ENCODE measurements at places on chromosomes 2 and 18.

- DNase-seq: no peak
These were observed 36.8 kb upstream of the LCLAT1 start for GRCh38 chr2:30410217-30410616.

DNA sequence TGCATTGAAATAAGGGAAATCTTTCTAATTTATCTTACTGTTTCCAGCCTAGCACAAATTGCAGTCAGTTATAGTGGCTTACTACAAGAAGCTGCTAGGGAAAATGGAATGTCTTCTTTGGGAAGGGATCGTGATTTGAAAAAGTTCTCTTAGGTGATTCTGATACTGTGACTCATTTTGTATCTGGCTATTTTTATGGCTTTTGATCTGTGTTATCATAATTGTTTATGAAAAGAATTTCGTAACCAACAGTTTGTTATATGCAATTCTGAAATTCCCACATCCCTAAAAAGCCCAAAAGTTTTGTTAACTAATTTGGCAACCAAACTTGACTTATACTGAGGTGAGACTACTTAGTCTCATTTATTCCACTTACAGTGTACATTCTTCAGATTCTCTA, 12.4 kb downstream of the PTPN4 start:
- DNase-seq: no peak

DNA sequence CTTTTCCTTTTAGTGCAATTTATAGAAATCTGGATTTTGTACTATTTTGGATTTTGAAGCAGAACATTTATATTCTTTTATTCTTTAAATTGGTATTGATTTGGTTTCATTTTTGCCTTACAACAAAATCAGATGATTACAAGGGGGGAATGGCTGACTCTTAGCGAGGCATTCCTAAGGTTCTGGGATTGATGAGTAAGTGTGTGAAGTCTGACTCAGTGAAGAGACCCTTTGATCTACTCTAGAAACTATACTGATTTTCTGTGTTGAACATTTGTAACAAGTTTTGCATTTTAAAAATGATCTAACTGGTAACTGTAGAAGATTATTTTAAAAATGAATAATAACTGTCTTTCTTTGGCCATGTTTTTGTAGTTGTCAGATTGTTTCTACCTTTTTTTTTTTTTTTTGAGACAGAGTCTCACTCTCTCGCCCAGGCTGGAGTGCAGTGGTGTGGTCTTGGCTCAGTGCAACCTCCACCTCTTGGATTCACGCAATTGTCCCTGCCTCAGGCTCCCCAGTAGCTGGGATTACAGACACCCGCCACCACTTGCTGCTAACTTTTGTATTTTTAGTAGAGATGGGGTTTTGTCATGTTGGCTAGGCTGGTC, 48.7 kb downstream of the TTC39C start:
- DNase-seq: no peak

- no peak for DNase-seq
These were observed 141.6 kb downstream of the ICOS start for GRCh38 chr2:204078003-204078698.

DNA sequence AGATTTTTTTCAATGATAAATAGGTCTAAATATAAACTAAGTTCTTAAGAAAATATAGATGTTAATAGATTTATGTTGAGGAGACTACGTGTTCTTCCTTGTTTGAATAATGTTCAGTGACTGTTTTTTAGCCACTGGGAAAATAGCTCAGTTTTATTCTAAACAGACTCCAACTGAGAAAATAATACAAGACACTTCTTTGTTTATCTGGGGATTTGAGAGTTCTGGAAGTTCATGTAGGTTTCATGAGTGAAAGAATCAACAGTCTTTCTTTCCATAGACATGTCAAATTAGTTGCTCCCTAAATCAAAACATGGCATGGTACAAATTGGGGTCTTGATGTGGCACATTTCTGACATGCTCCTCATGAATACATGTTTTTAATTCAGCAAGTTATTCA, 177.7 kb downstream of the MREG start:
- DNase-seq: no peak

GRCh38 chr2:3778851-3779495, 75.6 kb downstream of the DCDC2C start:
- DNase-seq: no peak

DNA sequence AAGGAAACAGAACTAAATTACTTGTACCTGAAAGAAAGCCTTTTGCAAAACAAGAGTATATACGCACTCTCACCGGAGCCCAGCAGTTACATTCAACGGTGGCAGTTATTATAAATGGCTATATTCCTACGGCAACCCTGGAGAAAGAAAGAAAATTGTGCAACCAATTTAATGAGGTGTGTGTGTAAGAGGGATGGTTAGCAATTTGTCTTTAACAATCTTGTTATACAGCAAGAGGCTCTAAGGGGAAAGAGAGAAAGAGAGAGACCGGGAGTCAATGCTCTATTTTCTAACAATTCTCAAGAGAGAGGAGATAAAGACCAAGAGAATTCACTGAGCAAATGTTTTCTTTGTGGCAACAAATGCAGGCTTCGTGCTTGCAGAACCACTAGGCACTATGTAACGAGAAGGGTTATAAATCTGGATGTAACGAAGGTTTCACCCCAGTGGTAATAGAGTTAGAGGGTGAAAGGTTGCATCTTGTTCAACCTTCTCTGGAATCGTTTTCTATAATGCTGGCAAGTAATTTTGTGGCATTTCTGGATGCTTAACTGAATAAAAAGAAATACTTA, 359.1 kb upstream of the SPRED2 start:
- DNase-seq: no peak

- no peak for DNase-seq
These were observed 930.6 kb downstream of the LRP1B start for GRCh38 chr2:141200191-141200590.
